ENCODE measurements at places on chromosomes 6 and 20. TPM values are rescaled to one million over a fixed set of nuclear protein-coding genes. Genes with fewer than 3 reads are reported as not detected.
A peak's percentile ranks its signal among the peaks of the same experiment; 100 is the strongest.

DNA sequence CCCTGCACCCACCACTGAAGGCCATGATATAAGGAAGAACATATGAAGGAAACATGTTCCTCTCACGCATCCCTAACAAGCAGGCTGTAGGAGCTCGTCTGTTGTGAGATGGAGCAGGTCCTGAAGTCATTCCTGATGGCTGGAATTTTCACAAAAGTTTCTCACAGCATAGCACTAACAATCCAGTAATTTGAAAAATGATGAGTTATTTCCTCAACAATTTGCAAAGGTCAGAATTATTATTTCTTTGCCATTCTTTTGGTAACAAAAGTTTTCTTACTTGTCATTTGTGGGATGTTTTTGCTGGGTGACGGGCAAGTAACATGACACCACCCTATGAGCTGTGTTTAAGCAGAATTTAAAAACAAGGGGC is 27.6 kb upstream of the FRMD1 start:
- H3K4me1 ChIP-seq: no peaks in the 10 kb centered on the region
- no peaks in the 10 kb centered on the region for H3K27me3 ChIP-seq
- no peaks in the 10 kb centered on the region for H3K36me3 ChIP-seq
- H3K4me3 ChIP-seq: no peak overlapping the region
- DNase-seq: no peak

The PRICKLE4 gene
- polyA plus RNA-seq: 0.80 TPM

The CLIC5 gene
- polyA plus RNA-seq: 10.1 TPM

DNA sequence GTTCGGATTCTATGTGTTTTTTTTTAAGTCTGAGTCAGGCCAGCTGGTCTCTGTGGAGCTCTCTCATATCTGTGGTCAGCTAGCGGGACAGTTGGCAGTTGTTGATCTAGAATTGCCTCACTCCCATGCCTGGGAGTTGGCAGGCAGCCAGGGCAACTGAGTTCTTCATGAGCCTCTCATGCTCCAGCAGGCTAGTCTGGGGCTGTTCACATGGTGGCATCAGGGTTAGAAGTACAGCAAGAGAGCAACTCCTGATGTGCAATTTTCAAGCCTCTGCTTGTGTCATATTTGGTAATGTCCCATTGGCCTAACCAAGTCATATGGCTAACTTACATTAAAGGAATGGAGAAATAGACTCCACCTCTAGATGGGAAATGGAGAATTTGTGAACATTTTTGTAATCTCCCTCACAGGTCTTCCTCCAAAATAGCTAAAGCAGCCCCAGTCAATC is 6.7 kb upstream of the IFT52 start:
- H3K36me3 ChIP-seq: no peaks in the 10 kb centered on the region
- H3K27me3 ChIP-seq: no peaks in the 10 kb centered on the region
- DNase-seq: peak; percentile 83
- H3K27ac ChIP-seq: peak overlapping the region; percentile 74
- no peak overlapping the region for H3K4me3 ChIP-seq
- no peaks in the 10 kb centered on the region for H3K4me1 ChIP-seq

The IL17F gene
- not detected for polyA plus RNA-seq

DNA sequence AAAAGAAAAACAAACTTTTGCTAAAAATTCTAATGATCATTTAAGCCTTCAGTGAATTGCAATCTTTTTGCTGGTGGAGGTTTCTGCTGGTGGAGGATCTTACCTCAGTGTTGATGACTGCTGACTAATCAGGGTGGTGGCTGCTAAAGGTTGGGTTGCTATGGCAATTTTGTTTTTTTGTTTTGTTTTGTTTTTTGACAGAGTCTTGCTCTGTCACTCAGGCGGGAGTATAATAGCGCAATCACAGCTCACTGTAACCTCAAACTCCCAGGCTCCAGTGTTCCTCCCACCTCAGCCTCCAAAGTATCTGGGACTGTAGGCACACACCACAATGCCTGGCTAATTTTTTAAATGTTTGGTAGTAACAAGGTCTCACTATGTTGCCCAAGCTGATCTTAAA is 94.7 kb downstream of the ANKRD6 start:
- H3K27me3 ChIP-seq: no peaks in the 10 kb centered on the region
- no peaks in the 10 kb centered on the region for H3K36me3 ChIP-seq
- no peaks in the 10 kb centered on the region for H3K4me1 ChIP-seq
- no peak overlapping the region for H3K27ac ChIP-seq
- no peak overlapping the region for H3K4me3 ChIP-seq

GRCh38 chr6:148693882-148694484 is 52.8 kb upstream of the UST start:
- H3K4me1 ChIP-seq: no peaks in the 10 kb centered on the region
- H3K4me3 ChIP-seq: no peak overlapping the region
- H3K27me3 ChIP-seq: no peaks in the 10 kb centered on the region
- no peak for DNase-seq
- no peaks in the 10 kb centered on the region for H3K36me3 ChIP-seq
- no peak overlapping the region for H3K27ac ChIP-seq

- H3K27me3 ChIP-seq: no peaks in the 10 kb centered on the region
- no peak overlapping the region for H3K27ac ChIP-seq
- peaks cover 10% of the 10 kb centered on the region for H3K4me1 ChIP-seq
- DNase-seq: no peak
These were observed 19.0 kb downstream of the DLL1 start for GRCh38 chr6:170271771-170272314.

GRCh38 chr20:51526106-51526470 is 16.4 kb downstream of the NFATC2 start:
- H3K27me3 ChIP-seq: no peaks in the 10 kb centered on the region
- H3K4me1 ChIP-seq: peaks cover 12% of the 10 kb centered on the region
- no peaks in the 10 kb centered on the region for H3K36me3 ChIP-seq
- no peak for DNase-seq

DNA sequence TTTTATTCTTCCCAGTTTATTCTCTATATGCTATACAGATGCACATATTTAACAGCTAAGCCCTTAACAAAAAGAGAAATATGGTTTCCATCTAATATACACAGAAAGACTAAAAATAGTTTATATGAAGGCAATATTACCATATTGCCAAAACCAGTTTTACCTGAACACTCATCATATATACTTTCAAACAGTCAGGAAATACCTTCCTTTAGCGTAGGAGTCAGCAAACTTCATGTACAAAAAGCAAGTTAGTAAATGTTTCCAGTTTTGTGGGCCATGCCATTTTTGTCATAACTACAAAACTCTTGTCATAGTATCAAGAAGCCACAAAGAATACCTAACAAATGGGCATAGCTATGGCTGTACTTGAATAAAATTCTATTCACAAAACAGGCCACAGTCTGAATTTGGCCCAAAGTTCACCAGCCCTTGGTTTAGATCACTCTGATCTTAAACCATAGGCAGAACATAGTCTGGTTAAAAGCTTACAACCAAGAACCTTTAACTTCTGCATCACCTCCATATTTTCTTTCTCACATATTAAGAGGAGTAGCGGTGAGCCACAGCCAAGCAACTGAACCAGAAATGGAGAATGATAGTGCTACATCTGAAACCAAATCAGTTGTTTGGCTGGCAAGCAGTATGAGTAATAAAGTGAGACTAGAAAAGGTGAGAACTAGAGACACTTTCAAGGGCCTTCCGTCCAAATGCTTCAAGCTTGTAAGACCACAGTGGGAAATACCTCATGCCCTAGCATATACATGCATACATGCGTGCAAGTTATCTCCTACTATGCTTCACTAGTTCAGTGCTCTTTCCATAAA is 116.6 kb downstream of the PTPRK start:
- DNase-seq: no peak
- H3K4me1 ChIP-seq: peaks cover 7% of the 10 kb centered on the region
- H3K27me3 ChIP-seq: no peaks in the 10 kb centered on the region
- no peaks in the 10 kb centered on the region for H3K36me3 ChIP-seq
- H3K27ac ChIP-seq: peak overlapping the region; percentile 35

DNA sequence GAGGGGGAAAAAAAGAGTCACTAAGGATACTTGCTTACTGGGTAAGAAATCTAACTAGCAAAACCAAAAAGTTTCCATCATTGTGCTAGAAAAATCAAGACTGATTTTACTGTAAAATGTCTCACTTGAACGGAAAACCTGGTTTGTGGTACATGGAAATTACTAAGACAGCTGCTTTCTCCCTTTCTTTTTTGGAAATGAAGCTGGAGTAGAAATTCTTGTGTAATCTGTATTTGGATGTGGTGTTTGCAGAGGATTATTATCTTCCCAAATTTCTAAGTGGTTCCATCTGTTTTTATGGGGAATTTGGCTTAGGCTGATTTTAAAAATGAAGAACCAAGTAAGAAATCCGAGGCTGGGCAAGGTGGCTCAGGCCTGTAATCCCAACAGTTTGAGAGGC is 20.4 kb downstream of the EPB41L2 start:
- DNase-seq: no peak
- H3K27me3 ChIP-seq: no peaks in the 10 kb centered on the region
- H3K36me3 ChIP-seq: no peaks in the 10 kb centered on the region
- H3K4me1 ChIP-seq: no peaks in the 10 kb centered on the region

Data from hepatocyte (in vitro differentiated cells).